ENCODE measurements at places on chromosomes 12 and 14.

DNA sequence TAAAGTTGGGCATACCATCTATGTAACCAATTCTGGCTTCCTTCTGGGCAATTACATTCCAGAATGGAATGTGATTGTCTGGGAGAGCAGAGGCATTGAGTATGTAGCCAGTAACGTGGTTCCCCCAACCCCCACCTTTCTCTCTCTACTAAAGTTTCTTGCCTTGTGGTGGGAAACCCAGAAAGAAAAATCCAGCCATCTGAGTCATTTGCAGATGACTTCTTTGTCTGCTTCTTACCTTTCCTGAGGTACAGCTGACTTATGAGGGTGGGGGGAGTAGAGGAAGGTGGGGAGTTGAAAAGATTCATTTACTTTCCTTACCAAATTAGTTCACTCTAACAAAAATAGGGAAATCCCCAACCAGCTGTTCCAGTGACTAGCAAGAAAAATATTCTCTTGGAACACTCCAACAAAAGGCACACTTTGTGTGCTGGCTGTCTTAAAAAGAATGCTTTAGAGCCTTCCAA is 112.1 kb upstream of the FRMD6 start:
- no peak for DNase-seq

GRCh38 chr14:41313196-41313595 is 293.5 kb upstream of the LRFN5 start:
- no peak for DNase-seq

- DNase-seq = no peak
These were observed 48.6 kb upstream of the GTF2A1 start for GRCh38 chr14:81269100-81269978.

- DNase-seq = no peak
These were observed 524.8 kb downstream of the SOX5 start for GRCh38 chr12:23424685-23425084.

DNA sequence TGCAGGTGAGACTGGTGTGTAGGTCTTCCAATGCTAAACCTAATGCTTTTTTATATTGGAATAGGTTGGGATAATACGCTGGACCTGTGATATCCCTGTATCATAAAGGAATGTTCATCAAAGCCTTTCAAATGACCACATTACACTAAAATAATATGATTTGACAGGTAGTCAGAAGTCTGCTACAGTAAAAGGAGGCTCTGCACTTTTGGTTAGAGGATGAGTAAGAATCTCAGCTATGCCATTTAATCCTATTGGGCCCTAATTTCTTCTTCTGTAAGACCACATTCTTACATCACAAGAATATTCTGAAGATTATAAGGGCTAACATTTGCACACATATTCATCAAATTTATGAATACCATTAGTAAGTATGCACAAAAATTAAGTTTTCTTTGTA is 250.5 kb upstream of the FLRT2 start:
- DNase-seq = no peak

DNA sequence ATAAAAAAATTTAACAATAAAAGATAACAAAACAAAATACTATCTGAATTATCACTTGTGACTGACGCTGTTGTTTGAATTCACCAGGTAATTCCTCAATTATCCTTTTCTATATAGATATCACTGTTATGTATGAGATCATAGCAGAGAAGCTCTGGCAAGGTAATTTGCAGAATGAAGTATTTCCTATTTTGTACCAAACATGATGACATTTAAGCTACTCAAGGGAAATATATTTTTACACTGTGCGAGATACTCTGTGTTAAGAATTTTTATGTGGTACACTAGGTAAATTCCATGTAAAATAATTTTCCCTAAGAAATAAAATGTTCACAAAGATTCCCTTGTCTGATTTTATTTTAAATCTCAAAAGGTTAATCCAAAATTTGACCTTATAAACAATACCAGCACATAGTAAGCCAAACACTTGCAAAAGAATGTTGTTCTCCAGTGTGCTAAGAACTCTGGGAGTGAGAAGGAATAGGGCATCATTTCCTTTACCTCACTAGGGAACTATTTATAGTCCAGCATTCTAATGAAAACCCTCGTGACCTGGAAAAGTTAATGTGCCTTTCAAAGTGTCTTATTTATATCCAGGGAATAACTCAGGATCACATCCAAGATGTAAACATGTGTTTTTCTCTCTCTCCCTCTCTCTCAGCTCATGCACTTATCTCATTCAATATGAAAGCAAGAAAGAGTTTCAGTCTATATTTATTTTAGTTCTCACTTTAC is 115.2 kb upstream of the RAP1B start:
- no peak for DNase-seq

DNA sequence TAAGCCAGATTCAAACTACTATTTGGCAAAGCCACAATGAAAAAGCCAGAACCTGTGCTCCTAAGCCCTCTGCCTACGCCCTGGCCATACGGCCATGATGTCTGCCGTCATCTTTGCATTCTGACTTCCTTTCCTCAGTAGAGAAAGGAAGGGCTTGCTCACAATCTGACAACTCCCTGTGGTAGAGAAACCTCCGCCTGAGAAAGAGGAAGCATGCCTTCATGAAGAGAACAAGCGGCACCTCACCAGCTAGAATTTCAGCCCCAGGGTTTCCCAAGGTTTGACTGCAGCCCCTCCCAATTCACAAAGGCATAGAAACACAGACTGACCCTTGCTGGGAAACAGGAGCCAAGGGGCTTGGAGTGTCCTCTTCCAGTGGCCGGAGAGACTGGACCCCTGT is 25.7 kb downstream of the TEP1 start:
- no peak for DNase-seq

- DNase-seq = no peak
These were observed 56.5 kb upstream of the GPR68 start for GRCh38 chr14:91300957-91301356.

DNA sequence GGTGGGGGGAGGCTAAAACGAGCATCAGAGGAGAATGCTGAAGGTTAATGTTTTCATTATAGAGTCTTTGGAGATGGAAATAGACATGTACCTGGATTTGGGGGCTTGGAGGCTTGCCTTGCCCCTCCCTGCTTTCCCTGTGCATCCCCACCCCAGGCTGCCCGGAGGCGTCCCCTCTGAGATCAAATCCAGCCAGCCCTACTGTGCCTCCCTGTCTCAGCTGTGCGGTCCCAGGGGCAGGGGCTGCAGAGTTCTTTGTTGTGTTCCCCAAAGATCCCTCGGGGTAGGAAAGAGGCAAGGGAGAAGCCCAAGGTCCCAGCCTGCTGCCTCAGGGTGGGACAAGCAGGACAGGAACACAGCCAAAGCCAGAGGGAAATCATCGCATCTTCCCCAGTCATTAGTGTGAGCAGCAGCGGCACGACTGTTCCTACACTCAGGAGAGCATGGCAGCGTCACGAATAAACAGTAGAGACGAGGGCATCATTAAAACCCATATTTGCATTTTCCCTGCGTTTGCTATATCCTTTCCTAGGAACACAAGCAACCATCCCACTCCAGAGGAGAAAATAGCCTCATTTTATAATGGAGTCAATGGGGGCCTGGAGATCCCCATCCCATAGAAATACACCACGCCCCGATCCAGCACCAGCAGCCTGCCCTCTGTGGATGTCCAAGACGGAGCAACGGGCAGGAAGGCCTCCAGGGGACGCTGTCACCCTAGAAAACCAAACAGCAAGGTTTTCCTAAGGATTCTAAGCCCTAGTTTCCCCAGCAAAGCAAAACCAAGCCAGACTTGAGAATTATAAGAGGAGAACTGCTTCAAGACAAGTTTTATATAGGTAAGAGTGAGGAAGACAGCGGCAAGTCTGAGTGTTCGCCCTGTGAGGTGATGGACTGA is 32.4 kb downstream of the ANO2 start:
- DNase-seq = no peak

- DNase-seq = peak; percentile 38
These were observed 624 bp upstream of the PWP1 start for GRCh38 chr12:107684990-107685359.

- no peak for DNase-seq
These were observed 739 bp upstream of the PPP2R5E start for GRCh38 chr14:63543826-63544406.

DNA sequence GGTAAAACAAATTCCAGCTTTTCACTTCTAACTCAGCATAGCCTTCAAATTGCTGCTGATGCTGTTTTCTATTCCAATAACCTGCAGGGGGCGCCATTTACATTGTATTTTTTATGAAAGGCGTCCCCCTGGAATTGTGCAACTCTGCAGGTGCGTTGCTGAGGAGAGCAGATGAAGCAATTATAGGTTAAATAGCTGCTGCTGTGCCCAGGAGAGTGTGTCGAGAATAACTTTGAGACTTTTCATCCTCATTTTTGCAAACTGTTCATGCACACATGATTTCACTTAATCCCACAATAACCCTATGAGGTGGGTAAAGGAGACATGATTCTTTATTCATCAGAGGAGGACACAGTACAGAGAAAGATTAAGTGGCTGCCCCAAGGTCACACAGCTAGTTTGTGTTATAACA is 75.7 kb downstream of the MYRFL start:
- peak; percentile 8 for DNase-seq

GRCh38 chr14:21068521-21069387 is 1.4 kb upstream of the ARHGEF40 start:
- DNase-seq = peak; percentile 34

GRCh38 chr12:130286741-130287440 is 50.8 kb upstream of the PIWIL1 start:
- no peak for DNase-seq

All from stimulated activated naive CD4-positive, alpha-beta T cell (primary cell).